Endothelial cell of umbilical vein (primary cell): ENCODE measurements at places on chromosomes 11 and 22. TPM values are rescaled to one million over a fixed set of nuclear protein-coding genes. Genes with fewer than 3 reads are reported as not detected.

- no peak for DNase-seq
Measured at GRCh38 chr11:87338046-87338639, 300.4 kb downstream of the TMEM135 start.

BARX2 gene
- not detected in 2 replicates for total RNA-seq

KRTAP5-7 gene
- total RNA-seq: not detected in 2 replicates

- DNase-seq: no peak
Measured at GRCh38 chr11:30478923-30479322, 107.2 kb downstream of the MPPED2 start.

DNA sequence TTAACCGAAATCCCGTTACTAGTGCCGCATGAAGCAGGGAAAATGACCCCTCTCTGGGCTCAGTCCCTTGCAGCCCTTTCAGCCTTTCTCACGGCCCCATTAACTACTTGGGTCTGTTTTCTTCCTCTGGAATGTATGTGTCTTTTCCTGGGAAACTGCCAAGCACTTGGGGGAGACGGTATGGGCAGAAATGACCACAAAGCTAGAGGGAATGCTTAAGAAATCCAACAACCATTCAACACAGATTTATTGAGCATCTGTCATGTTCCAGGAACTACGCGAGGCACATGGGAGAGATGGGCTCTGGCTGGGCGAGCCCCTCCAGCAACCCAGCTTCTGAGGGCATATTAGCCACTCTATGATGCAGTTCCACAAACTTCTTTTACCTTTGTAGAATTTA, 462.6 kb downstream of the BUD13 start:
- DNase-seq: no peak

DNA sequence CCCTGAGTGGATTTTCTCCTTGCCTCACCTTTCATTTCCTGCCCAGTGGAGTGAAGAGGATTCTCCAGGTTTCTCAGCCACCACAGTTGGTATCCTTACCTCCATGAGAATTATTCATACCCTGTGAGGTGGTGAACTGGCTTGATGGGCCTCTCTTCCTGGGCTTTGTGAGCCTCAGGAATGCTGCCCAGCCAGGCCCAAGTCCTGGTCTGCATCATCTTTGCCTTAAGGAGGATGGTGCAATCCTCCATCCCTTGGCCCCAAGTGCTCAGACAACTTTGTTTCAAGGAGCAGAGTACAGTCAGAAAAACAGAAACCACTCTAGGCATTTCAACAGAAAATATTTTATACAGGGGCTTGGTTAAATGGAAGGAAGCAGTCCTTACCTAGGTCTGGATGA, 114.2 kb upstream of the CADM1 start:
- DNase-seq: no peak

- DNase-seq: no peak
Measured at GRCh38 chr11:95084509-95084908, 5.1 kb upstream of the ENDOD1 start.
